HFF-Myc (cell line): ENCODE measurements at places on chromosomes 7 and 10.

DNA sequence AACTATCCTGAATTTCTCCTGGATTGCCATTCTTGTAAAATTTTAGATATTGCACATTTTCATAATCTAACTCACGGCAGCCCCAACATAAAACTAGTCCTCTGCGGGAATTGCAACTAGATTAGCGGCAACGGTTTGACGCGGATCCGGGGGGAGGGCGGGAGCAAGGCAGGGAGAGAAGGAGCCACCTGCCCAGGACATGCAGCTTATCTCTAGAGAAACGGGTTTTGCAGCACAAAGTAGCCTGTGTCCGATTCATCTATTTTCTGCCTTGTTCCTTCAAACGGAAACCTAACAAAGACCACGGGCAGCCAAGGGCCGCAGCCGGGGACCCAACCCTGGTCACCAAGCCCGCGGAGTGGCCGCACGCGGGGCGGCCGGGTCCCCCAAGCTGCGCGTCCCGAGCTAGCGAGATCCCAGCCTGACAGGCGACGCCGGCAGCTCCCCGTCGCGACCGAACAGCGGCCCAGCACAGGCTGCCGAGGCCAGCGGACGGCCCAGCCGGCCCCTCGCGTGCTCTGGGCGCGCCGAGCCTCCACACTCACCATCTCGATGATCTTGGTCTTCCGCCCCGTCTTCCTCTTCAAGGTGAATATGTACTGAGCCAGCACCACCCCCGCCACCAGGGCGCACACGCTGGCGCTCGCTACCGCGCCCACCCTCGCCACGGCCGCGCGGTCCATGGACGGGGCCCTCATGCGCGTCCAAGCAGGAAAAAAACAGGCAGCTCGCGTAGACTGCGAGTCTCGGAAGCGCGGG, at the start of gene NT5C3A:
Gene NT5C3A, minus strand, starts transcription at position 754 of the 759 bp plus-strand sequence. Its CDS starts 71 bp downstream, at position 683.
- no peak for DNase-seq

DNA sequence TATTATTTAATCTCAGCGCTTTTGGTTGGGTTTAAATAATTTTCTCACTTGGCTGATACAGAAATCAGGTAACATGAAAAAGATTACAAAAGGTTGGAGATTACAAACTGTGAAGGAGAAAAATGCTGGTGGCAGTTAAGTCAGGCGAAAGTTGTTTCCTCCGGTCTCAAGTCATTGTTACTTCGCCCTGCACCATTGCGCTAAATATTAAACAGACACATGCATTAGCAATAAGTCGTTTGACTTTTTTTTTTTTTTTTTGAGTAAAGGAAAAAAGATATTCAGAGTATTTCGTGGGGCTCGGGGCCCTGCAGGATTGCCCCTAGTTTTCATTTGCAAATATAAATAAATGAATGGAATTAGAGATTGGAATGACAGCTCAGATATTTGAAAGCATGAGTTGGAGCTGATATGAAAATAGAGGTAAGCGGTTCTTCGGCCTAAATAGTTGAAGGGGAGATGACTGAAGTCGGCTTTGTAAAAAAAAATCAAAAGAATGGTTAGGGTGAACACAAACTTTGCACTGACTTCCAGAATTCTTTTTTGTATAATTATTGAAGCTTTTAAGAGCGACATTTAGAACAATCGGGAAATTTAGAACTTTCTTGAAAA, 914 bp downstream of the SDHAF3 start:
- no peak for DNase-seq

DNA sequence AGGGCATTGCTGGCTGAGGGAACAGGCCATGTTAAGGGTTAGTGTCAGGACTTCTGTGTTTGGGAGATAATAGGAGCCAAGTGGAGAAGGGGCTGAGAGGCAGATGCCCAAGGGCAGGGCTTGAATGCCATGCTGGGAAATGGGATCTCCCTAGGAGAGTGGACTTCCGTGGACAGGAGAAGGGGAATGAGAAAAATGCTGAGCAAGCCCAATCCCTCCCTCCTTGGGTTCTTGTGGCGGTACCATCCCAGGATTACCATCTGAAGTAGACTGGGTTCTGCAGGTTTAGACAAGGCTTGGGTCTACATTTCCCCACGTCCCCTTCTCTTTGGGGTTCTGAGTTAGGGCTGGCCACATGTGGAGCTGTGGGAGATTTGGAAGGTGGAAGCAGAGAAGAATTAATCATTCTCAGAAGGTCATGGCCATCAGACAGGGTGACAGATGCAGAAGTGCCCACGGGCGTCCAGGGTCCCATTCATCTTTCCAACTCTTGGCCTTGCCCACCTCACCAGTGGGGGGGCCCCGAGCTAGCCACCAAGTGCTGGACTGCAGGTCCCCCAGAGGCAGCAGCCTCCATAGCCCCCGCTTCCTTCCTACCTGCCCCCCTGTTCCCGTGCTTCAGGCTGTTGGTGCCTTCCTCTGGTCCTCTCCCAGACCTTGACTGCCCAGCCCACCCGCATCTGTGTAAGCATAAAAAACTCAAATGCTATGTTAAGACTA, 354.8 kb downstream of the RPS24 start:
- DNase-seq = no peak

DNA sequence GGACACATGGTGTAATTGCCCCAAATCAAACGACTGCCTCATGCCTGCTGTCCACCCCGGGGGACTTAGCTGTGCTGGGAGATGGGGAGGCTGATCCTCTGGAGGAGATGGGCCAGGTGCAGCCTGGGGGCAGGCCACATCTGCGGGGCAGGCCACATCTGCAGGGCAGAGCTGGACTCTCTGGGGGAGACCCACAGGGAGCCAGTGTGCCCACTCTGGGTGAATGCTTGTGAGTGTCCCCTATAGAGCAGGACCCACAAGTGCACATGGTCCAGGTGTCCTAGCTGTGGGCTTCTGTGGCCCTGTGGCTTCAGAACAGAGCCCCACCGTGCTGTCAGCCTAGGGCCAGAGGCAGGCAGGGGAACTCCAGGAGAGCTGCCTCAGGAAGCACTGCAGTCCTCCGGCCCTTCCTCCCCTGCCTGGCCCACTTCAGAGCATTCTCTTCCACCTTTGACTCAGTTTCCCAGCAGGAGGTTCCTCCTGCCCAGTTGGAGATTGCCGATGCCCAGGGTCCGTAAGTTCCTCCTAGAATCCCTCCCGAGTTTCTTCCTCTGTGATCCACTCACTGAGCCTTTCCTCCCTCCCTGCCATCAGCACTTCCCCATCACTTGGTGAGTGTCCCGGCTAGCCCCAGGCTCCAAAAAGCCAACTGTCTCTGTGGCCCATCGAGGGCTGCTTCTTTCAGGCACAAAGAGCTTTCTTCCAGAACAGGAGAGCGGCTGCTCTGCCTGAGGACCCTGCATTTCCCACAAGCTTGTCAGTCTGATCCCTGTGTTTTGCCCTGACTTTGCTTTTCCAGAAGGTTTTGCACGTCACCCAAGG, 50.3 kb downstream of the ADCYAP1R1 start:
- DNase-seq = no peak

DNA sequence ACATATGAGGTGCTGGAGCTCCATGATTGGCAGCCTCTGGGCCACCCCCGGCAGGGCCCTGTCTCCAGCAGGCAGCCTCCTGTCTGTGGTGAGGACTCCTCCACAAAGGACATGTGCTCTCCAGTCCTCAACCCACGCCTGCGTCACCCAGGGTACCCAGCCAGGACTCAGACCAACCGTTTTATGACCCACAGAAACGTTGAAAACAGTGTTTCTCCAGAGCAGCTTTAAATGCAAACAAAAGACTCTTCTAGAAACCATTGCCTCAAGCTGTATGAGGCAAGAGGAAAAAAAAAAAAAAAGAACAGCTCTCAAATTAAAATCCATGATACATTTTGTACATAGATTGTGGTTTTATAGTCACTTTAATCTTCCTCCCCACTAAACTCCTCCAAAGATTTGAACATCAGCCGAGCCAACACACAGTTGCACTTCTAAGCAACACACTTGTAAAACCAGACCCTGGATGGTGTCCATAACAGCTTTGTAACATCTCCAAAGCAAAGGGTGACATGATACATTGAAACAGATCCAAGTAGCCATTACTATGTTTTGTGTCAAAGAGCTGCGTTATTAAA, 175.0 kb upstream of the LYZL2 start:
- DNase-seq = peak; percentile 86

DNA sequence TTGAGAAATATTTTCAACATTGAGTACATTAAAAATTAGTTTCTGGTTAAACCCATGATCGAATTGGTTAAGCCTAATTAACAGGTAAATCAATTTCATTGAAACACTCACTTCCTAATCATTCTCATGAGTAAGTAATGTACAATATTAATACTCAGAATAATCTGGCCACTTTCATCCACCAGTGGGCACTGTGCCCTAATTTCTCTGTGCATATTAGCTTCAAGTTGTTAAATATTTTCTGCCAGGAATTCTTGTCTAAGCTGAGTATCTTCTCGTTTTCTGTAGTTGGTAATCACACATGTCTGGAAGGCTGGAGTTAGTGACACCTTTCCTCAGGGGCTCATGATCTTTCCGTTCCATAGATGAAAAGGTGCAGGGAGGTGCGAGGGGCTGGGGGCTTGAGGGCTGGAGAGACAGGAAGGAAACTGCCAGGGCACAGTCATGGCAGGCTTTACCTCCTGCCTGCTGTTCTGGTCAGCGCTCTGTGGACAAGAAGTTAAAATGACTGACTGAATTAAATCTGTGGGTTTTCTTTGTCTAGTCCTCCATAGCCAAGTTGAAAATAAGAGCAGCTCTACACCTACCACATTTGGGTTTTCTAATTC, 71.9 kb downstream of the WIPF3 start:
- peak; percentile 21 for DNase-seq

- no peak for DNase-seq
Measured at GRCh38 chr7:121073463-121074099, 85.1 kb downstream of the CPED1 start.

- DNase-seq = no peak
Measured at GRCh38 chr10:131733596-131733995, 167.2 kb upstream of the PPP2R2D start.

DNA sequence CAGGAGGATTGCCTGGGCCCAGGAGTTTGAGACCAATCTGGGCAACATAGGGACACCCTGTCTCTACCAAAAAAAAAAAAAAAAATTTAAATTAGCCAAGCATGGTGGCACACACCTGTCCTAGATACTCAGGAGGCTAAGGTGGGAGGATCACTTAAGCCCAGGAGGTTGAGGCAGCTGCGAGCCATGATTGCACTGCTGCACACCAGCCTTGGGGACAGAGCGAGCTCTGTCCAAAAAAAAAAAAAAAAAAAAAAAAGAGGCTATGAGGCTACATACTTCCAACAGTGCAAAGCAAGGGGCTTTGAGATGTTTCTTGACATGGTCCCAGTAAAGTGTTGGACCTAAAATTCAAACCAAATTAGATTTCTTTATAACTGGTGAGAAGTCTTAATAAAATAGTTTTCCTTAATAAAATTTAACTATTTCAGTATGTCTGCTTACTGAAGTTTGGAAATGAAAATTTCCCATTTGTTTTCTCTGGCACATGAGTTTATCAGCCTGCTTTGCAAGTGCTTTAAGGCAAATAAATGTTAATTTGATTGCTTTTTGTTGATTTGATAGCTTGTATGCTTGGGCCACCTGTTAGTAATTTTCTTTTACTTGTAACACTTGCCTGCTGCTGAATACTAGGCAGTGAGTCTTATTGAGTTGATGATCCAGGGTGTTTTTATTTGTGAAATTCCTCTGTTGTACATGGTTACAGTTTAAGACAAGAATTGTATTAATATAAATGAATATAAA, 16.1 kb downstream of the CALU start:
- DNase-seq = no peak

- no peak for DNase-seq
Measured at GRCh38 chr10:105351187-105351586, 710.1 kb downstream of the SORCS3 start.

GRCh38 chr7:235576-236395, 43.4 kb downstream of the FAM20C start:
- DNase-seq = no peak

DNA sequence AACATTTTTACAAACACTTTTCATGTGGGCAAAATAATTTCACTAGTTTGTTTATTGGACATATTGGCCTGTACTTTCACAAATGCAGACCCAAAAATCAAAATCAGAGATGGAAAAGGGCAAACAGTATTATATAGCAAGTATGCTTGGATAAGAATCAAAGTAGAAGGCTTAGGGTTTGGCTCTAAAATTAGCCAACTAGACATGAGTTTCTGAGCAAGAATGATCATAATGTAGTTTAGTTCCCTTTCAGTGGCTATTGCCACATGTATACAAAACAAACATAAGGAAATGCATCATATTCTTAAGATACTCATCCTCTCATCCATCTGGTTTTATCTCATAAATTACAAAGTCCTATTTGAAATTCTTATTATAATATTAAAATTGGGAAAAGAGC, 132.5 kb downstream of the IMMP2L start:
- DNase-seq = no peak

GRCh38 chr7:29866490-29866930, 60.2 kb downstream of the WIPF3 start:
- no peak for DNase-seq

GRCh38 chr10:47047577-47048525, 136.6 kb downstream of the PTPN20 start:
- DNase-seq = no peak

GRCh38 chr10:3398825-3399646, 226.5 kb upstream of the PITRM1 start:
- peak; percentile 73 for DNase-seq

GRCh38 chr7:149248777-149249176, 9.3 kb downstream of the ZNF212 start:
- DNase-seq = no peak

DNA sequence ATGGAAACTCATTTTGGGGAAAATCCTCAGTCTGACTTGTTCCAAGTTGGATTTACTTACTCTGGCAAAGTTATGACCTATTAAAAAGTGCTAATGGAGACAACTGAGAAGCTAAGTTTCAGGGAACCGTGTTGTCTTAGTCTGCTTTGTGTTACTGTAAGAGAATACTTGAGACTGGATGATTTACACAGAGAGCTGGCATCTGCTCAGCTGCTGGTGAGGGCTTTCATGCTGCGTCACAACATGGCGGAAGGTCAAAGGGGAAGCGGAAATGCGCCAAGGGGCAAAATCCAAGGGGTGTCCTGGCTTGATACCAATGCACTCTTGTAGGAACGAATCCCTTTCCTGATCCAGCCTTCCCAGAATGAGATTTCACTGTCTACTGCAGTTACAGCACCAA, 46.4 kb downstream of the MTURN start:
- no peak for DNase-seq

GRCh38 chr10:119715628-119716505, 10.0 kb upstream of the INPP5F start:
- DNase-seq = no peak

- DNase-seq = no peak
Measured at GRCh38 chr10:1402816-1403507, 334.4 kb downstream of the ADARB2 start.

DNA sequence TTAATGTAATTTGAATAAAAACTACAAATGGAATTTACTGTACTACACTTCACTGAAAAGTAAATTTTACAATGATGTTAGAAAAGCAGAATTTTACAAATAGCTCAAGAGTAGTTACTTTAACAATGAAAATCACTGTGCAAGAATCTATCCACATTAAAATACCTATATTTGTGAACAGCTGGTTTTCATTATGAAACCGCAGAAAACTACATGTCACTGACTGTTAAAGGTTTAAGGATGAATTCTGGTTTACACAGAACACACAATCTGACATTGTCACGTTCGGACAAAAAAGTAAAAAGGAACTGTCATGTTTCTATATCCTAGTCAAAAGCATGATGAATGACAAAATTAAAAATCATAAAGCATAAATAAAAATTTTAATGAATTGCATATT, 415.3 kb upstream of the PRKCQ start:
- DNase-seq = peak; percentile 19
